IMR-90 (cell line): ENCODE measurements at places on chromosomes 13 and 19. TPM values are rescaled to one million over a fixed set of nuclear protein-coding genes. Genes with fewer than 3 reads are reported as not detected.

DNA sequence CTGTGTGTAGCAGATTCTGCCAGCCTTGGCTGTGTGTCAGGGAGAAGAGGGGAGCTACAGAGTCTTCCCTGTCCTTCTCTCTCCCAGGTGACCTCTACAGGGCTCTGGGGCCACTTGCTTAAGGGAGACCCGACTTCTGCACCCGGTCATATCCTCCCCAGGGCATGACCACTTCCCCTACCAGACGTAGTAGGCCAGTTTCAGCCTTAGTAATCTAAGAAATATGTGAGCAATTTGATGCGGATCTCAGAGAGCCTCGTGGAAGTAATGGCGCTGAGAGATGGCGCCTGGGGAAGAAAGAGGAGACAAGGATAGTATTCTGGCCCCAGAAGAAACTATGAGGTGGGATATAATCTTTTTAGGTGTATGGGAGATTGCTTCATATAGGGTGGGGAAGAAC lies 41.9 kb downstream of the NFIX start:
- DNase-seq: peak; percentile 85

GRCh38 chr19:7931221-7932061 lies 5.5 kb upstream of the CTXN1 start:
- DNase-seq: no peak

DNA sequence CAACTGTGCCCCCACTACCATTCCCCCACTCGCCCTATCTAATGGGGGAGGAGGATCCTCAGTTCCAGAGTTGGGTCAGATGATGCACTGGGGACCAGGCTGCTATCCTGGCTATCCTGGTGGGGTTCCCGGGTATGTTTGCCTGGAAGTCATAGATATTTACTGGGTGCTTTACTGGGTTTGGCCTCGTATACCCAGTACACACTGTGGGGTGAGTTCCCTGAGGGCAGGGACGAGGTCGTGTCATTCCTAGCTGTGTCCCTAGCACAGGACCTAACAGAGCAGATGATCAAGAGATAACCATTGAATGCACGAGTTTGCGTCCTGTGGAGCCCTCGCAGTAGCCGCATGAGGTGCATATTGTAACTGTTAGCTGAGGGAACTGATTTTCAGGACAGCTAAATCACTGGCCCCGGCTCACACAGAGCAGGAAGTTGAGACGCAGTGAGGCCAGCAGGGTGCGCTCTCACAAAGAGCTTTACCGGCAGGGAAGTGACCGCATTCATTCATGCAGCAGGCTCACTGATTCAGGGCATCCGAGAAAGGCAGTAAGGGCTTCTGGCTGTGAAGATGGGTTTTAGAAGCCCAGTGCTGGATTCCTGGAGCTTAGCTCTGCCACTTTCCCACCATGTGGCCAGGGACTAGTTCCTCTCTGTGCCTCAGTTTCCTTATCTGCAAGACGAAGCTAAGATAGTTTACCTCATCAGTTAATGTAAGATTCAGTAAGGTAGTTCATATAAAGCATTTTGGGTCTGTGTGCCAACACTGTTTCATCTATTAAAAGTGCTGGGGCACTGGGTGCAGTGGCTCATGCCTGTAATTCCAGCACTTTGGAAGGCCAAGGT lies 6.0 kb downstream of the RUVBL2 start:
- DNase-seq: peak; percentile 67

DNA sequence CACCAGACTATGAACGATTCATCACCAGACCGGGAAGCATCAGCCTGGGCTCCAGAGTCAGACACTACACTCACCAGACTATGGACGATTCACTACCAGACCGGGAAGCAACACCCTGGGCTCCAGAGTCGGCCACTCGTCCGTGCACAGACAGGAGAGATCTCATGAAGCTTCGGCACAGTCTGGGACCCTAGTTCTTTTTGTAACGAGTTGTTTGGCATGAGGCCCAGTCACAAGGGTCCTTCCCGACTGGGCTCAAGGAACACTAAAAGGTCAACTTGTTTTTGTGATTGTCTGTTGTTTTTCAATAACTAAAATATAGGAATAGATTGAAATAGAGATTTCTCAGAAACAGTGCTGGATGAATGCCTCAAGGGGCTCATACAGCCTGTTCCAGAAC lies 1141.6 kb upstream of the MIR17HG start:
- DNase-seq: no peak

DNA sequence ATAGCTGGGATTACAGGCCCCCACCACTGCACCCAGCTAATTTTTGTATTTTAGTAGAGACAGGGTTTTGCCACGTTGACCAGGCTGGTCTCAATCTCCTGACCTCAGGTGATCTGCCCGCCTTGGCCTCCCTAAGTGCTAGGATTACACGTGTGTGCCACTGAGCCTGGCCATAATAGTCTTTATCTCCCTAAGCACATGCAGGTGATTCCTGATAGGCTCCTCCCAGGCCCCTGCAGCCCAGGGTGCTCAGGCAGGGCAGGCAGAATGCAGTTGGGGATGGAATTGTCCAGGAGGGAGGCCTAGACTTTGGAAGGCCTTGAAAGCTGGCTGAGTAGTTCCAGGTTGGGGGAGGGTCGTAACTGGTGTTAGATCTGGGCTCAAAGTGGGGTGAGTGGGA lies 8.5 kb downstream of the ZNF526 start:
- DNase-seq: no peak

GRCh38 chr13:95585867-95586266 lies 33.3 kb downstream of the CLDN10 start:
- DNase-seq: no peak

DNA sequence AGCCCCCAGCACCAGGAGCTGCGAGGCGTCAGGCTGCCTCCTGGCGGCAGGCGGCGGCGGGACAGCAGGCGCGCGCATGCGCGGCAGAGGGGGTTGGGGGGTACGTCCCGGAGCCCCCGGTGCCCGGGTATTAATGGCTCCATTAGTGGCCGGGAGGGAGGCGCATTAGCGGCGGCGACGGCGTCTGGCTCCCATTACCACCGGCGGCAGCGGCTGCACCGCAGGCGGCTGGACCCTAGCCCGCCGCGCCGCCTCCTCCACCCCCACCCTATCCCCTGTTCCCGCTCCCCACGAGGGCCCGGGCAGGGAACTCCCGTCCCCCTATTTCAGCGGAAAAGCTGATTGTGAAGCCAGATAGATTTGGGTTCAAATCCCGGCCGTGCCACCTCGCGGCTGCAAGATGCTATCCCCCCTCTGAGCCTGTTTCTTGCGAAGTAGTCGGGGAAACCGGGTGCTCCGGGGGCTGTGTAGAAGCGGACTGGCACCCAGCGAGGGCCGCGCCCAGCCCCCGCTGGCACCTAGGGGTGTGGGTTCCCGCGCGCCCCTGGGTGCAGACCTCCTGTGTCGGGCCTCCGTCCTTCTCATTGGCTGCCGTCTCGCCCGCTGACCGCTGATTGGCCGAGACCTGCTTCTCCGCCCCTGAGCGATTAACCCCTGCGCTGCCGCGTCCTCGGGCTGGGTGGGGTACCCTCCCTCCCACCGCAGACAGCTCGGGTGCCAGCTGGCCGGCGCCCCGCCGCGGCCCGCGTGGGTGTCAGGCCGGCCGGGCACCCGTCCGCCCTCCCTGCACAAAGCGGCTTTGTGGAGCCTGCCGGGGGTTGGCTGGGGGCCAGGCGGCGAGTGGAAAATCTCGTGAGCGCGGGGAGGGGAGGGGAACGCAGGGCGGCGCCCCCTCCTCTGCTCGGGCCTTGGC lies 11.1 kb downstream of the CIC start:
- peak; percentile 83 for DNase-seq

- DNase-seq: peak; percentile 31
Observed at GRCh38 chr19:46404055-46404752, 9.2 kb downstream of the CCDC8 start.

DNA sequence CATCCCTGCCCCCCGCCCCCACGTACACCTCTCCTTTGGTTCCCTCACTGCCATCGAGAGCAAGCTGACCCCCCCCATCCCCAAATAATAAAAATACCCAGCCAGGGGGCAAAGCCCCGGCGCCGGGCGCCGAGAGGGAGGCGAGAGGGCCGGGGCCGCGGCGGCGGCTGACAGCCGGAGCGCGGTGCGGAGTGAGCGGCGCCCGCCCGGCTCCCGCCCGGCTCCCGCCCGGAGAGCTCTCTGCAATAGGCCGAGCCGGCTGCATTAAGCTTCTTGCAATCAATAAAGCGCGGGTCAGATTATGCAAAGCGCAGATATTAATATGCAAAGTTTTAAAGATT lies 40.9 kb downstream of the DEDD2 start:
- no peak for DNase-seq

- DNase-seq: peak; percentile 40
Observed at GRCh38 chr13:98397221-98397620, 179.7 kb downstream of the STK24 start.

- DNase-seq: no peak
Observed at GRCh38 chr13:33185853-33186252, 99.7 kb downstream of the STARD13 start.

DNA sequence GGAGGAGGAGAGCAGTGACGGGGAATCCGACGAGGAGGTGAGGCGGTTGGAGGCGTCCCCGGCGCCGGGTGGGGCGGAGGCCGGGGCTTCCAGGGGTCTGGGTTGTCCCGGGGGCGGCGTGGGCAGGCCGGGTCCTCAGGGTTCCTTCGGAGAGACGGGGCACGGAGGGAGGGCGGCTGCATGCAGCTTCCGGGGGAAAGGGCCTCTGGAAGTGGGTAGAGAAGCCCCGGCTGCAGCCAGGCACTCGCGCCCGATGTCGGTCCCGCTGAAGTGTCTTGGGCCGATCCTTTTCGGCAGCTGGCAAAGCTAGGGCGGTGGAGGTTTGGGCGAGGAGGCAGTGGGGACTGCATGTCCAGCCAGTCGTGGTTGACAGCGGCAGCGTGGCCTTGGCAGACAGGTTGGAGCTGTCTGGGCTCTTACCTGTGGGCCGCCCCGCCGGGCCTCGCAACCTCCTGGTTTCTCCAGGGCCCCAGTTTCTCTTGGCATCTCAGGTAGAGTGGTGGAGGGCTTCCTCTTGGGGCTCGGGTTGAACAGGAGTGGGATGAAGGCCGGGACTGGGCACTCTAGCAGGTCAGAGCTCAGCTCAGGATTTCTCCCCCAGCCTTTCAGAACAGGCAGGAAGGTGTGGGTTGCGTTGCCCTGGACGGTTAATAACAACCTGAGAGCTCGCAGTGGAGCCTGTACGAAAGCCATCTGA lies 690 bp downstream of the KMT2B start:
- no peak for DNase-seq

- no peak for DNase-seq
Observed at GRCh38 chr13:29382021-29382420, 213.5 kb downstream of the SLC7A1 start.

DNA sequence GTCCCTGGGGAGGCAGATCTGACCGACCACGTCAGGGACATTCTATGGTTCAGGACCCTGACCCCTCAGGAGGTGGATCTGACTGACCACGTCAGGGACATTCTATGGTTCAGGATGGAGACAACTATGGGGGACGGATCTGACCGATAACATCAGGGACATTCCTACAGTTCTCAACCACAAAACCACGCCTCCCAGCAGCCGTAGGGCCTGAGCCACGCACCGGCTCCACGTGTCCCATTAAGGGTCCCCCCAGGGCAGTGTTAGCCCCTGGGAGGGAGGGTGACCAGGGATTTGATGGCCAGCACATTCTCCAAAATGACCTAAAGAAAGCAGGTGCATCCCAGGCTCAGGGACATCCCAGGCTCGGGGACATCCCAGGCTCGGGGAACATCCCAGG lies 49.0 kb upstream of the C13orf46 start:
- no peak for DNase-seq

GRCh38 chr19:3790209-3790734 lies 4.1 kb upstream of the MATK start:
- no peak for DNase-seq

DNA sequence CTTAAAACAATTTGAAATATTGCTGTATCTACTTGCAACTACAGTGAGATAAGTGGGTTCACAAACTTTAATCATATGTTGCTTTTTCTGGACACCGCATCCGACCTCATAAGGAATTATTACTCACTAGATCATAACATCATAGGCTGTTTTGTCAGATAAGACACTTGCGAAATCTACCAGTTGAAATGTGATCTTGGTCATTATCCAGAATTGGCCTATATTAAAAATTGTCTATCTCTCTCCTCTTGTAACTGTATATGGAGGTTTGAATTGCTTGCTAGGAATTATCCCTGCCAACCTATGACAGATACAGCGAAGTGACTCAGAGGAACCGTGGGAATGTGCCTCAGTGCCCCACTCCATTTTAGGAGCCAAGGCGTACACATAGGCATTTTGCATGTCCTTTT lies 117.0 kb upstream of the POSTN start:
- peak; percentile 95 for DNase-seq

DNA sequence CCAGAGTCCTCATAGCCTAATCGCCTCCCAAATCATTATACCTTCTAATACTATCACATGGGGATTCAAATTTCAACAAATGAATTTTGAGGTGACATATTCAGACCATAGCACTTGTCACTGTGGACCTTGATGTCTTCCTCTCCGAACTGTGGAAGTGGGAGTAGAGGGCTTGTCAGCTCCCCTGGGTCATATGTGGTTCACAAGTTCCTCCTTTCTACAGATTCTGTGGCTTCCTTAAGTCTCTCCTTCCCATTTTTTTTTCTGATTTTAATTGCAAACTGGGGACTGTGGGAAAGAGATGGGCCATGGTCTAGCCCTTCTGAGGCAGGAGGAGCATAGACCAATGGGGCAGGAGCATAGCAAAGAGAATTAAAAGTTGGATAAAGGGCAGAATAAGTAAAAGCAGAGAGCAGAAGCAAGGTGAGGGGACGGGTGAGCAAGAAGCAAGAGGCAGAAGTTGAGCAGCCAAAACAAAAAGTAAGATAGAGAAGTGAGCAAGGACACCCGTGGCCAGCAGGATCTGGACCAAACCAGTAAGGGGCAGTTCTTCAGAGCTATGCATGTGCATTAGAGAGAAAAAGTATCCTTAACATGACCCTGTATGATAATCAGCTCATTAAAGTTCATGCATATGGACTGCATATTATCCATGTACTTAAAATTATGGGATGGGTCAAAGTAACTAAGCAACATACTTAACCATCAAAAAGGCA lies 2.6 kb upstream of the SIGLEC7 start:
- no peak for DNase-seq

- DNase-seq: no peak
Observed at GRCh38 chr13:96218475-96218874, 128.6 kb downstream of the HS6ST3 start.

GRCh38 chr13:43657485-43657884 lies 129.3 kb downstream of the ENOX1 start:
- no peak for DNase-seq

DNA sequence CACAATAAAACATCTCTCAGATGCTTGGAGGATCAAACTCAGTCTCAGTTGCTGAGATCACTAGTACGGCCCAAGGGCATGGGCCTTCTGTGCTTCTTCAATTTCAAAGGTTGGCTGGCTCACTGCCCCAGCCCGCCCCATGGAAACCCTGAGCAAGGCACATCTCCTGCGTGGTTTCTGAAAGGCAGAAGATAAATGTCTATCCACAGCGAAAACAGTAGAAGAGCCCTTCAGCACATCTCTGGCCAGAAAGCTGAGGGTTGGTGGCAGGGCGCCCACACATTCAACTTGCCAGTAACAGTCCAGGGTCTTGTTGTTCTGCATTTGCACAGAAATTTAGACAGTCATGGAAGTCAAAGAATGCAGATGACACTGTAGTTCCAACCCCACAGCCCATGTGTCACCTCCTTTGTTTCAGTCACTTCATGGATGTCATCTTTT lies 24.0 kb upstream of the KATNAL1 start:
- no peak for DNase-seq

LILRB3 gene
- total RNA-seq: not detected in 2 replicates

VRK3 gene
- total RNA-seq: 20.6 and 28.7 TPM in 2 replicates

LILRB1 gene
- total RNA-seq: not detected in 2 replicates

LRP3 gene
- total RNA-seq: 8.4 and 8.6 TPM in 2 replicates

KLF1 gene
- not detected in 2 replicates for total RNA-seq

TMEM190 gene
- not detected in 2 replicates for total RNA-seq

KATNAL1 gene
- total RNA-seq: 16.8 and 35.8 TPM in 2 replicates

IZUMO2 gene
- total RNA-seq: not detected in 2 replicates

MADCAM1 gene
- not detected in 2 replicates for total RNA-seq

PLIN4 gene
- total RNA-seq: under 0.01 TPM in 2 replicates
